ENCODE measurements at places on chromosomes 1 and 21.

DNA sequence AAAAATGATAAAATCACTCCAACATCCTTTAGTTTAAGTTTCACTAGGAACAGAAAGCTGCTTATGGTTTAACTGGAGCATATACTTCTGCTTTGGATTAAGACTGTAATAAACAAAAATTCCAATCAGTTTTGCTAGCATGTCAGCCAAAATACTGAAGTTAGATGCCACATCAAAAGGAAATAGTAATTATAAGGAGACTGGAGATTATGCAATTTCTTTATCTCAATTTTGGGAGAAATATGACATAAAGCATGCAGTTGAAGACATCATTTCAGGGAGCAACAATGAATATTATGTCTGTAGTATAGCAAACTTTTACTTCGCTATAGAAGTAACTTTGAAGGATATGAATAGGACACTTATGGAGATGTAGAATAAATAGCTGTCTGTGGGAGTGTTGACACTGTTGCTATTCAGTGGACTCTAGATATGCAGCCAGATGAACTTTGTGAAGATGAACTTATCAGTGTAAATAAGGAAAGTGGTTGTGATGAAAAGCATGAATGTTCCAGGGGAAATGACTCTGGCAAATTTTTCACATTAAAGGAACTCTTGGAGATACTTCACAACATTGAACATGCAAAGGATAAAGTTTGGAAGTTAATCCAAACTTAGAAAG, 107.8 kb downstream of the RABGAP1L start:
- no peak for DNase-seq

DNA sequence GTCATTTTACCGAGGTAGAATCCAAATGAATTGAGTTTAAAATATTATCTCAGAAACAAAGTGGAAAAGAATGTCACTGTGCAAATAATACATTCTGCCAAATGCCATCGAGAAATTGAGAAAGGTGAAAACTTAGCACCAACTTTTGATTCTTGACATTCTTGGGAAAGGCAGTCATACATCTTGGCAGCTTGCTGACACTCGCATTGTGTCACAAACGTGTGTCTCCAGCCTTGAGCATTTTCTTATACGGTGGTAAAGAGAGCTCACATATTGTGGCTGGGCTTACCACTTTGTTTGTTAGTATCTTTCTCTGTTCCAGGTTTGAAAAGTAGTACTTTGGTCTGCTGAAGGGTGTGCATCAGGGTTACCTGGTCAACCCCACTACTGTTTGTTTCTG, 1456.1 kb downstream of the BRINP3 start:
- DNase-seq = no peak

GRCh38 chr1:219783605-219784235, 144.6 kb downstream of the SLC30A10 start:
- no peak for DNase-seq

GRCh38 chr21:14452727-14453241, 69.8 kb upstream of the HSPA13 start:
- DNase-seq = no peak

GRCh38 chr21:42505090-42505726, 8.4 kb upstream of the SLC37A1 start:
- DNase-seq = no peak

DNA sequence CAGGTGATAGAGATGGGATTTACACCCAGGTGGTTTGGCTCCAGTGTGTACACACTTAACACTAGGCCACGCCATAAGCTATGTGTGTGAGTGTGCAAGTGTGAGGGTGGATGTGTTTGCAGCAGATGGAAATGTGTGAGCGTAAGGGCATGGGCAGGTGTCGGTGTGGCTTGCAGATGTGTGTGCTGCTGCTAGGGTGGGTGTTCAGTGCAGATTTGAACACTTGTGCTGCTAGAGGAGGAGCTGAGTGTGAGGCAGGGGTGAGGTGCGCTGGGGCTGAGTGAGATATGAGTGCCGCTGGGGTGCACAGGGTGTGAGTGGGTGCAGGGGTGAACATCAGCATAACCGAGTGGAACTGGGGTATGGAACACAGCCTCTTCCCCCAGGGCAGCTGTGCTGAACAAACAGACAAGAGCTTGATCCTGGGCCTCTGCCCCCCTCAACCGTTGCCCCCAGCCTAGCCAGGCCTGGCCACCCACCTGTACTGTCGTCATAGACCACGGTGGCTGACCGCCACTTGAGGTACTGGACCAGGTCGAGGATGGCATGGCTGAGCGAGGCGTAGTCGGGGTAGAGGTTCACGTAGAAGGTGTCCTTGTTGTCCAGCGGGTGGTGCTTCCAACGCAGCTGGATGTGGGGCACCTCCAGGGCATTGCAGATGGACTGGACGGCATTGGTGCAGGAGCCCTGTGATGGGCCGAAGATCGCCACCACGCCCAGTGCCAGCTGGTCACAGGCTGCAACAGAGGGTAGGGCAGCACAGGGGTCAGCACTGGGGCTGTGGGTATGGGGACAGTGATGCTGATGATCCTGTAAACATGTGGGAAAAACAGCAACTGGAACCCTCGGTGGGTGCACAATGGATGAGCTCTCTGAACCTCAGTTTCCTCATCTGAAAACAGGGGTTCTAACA, 153.9 kb downstream of the GRIK3 start:
- DNase-seq = no peak

DNA sequence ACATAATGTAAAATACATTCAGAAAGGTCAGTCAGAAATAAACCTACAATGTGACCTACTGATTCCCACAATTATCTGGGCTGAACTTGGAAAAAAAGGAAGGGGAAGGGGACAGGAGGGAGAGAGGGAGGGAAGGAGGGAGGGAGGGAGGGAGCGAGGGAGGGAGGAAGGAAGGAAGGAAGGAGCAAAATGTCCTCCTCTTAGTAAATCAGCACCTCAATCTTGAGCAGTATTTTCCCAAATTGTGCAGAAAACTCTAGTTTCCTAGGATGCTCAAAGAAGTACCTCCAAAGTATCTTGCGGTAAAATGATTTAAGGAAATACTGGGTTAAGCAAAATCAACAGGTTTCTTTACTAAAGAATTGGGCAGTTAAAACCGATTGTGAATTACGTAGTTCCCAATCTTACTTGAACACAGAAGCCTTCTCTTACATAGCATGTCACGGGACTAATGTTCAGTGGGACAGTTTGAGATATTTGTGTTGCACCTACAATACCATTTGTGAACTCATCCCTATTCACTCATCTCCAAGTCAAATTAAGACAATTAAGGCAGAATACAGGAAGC, 51.0 kb upstream of the ASPM start:
- DNase-seq = no peak

All from IMR-90 (cell line).